ENCODE measurements at places on chromosomes 5 and 9.

GRCh38 chr9:95598236-95598635, 81.5 kb upstream of the PTCH1 start:
- DNase-seq = no peak

DNA sequence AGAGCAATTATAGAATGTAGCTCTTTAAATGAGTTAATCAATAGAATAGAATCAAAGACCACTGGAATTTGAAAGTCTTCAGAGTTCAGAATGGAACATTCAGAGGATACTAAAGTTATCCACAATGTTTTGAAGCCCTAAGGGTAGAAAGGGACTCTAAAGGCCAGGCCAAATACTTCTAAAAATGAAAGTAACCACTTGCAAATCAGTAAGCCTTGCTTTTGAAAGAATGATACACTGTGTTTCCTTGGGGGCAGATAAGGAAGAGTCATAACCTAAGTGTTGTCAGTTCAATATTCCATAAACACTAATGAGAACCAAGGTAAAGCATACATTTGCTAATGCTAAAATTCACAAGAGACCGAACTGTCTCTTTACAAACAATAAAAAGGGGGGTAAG, 813.5 kb downstream of the PTPRD start:
- no peak for DNase-seq

DNA sequence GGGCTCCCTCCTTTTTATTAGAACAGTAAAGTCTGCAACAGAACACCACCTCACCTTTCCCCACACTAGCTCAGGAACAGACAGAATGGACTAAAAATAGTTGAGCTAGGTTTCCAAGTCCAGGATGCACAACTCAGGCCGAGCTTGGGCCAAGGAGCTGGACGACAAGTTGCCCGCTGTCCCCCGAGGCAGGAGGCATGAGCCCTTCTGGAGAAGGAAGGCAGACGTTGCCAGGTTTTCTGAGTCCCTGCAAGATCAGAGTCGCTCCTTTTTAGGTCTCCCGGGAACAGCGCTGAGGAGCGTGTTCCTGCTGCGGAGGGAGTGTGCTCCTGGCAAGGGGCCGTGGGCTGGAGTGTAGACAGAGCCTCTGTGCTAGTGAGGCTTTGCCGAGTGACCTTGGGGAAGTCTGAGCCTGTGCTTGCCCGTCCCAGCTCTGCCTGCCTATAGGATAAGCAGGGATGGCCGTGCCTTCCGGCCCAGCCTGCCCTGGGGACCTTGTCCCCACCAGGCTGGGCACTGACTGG, 121.6 kb downstream of the WNK2 start:
- no peak for DNase-seq

DNA sequence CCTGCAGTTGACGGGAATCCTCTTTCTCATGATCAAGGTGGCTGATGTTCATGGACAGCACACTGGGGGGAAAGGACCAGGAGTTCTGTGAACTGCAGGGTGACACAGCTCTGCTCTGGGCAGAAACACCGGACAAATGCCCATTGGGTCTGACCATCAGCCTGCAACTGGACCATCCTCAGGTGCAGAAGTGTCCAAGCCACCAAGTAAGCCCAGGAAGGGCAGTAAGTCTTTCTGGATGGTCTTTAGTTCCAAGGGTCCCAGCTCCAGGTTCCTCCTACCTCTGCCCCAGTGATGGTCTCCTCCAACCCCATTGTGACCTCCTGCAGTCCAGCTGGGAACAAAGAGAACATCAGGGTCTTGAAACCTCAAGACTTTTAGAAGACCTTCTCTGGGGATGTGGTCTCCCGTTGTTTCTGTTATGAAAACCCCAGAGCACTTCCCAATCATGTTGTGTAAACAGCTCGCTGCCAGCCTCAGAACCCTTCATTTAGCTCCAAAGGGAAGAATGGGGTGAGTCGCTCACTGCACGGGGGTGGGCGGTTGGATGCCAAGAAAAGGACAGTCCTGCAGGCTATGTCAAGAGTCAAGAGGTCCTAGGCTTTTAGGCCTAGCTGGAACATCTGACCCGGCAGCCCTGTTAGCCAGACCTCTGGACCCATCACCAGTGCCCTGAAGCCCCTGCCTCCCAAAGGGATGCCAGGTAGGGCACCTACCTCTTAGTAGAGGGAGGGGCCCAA, 41.8 kb upstream of the TCF7 start:
- no peak for DNase-seq

DNA sequence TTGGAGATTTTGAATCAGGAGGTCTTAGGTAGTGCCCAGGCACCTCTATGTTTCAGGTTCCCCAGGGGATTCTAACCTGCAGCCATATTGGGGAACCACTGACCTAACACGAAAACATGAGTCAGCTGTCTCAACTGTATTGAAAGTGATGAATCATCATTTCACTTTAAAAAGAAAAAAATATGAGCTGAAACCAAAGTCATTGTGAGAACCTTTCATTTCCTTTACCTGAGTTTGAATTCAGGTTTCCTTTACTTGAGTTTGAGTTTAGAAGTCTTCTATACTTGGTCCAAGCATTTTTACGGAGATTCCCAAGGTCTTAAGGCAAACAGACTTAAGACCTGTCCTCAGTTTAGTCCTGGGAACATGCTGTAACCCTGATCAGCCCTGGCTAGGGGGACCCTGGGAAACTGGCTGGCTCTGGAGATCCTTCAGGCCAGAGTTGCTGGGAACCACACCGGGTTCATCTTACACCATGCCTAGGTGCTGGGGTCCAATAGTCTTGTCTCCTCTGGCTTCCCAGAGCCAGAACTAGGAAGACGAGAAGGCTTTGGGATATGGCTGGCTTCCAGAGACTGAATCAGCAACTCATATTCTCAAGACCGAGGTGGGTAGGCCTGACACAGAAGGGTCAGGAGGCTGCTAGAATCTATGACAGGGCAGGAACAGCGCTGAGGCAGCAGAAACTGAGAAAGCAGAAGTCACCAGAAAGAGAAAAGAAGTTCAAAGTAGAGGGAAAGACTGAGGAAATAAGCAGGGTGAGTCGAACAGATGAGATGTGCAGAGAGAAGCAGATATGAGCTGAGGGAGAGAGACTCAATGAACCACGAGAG, 16.4 kb upstream of the PDCD1LG2 start:
- no peak for DNase-seq

DNA sequence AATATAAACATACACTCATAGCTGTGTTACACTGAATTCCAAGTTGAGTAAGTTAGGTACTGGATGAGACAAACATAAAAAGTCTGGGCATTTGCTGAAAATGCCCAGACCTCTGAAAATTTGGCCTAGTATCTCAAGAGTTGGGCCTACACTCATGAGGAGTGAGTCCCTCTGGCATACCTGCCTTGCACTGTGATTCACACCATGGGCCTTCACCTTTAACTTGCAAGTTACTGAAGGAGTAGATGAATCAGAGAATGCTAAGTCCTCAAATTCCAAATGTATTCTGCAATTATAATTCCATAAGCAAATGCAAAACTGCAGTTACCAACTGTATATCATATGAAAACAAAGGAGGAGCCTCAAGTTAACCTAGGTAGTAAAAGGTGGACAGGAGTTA, 32.3 kb upstream of the C9orf40 start:
- DNase-seq = no peak

GRCh38 chr5:151171529-151171928, 13.9 kb upstream of the ANXA6 start:
- no peak for DNase-seq

DNA sequence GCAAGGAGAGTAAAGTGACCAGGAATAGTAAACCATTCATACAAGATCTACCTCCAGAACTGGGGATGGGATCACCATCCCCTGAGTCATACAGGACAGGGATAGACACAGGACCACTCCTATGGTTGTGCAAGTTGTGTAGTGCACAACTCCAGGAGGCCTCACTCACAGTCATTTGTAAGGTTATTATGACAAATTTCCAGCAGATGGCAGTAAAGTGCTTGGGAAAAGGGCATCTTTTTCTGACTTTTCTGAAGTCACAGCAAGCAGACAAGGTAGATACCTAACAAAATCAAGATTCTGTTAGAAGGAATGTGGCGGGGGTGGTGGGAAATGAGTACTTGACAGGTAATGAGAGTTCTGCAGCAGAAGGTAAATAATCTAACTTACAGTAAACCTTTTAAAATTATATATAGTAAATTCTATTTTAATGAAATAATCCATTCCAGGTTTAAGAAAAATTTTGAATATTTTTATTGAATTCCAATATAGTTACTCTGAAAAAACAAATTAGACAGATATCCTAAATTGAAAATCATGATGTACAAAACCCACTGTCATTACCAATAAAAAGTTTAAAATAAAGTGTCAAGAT, 16.7 kb upstream of the KIF27 start:
- no peak for DNase-seq

DNA sequence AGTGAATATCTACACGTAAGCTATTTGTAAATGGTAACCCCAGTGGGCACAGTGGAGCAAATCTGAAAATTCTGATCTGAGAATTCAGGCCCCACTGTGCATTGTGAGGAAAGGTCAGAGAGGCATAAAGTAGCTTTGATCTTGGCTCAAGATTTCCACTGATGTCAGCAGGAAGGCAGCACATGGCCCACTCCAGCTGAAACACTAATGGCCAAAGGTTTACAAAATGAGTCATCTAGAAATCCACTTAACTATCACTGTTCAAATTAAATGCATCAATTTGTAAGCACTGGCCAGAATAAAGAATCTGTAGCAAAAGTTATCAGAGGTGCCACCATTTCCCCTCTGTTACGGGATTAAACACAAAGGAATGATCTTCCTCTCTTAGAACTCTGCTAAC, 191.6 kb downstream of the C9orf152 start:
- no peak for DNase-seq

- no peak for DNase-seq
These were observed 28.0 kb downstream of the SLC36A1 start for GRCh38 chr5:151475388-151475787.

GRCh38 chr5:89444088-89444487, 561.1 kb upstream of the MEF2C start:
- no peak for DNase-seq

DNA sequence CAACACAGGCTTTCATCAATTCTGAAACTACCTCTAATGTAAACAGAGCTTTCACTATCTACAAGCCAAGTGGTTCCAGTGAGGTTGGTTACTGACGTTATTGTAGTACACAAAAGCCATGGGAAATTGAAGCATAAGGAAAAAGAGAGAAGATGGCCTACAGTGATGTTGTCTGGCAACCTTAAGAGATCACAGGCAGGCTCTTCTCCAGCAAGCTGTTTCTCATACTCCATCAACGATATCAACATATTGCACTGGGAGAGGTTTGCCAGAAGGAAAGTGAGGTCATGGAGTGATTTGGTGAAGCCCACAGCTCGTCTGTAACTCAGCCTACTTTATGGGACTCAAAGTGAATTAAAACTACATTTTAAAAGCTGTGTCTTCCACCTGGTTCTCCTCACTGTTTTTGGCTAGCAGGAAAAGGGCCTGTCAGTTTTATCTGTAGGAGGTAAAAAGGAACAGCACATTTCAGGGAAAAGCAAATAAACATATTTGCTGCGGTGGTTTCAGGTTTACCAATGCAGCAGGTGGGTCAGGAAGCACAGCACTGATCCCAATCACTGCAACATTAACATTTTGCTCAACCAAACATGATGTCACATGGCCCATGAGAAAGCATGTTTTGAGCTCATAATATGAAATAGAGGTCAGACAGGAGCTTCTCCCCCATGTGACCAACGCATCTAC, 72.9 kb downstream of the ARSB start:
- no peak for DNase-seq

GRCh38 chr5:90940227-90940995, 381.8 kb downstream of the ADGRV1 start:
- no peak for DNase-seq

GRCh38 chr5:15021266-15022046, 149.9 kb upstream of the ANKH start:
- DNase-seq = no peak

GRCh38 chr5:51095486-51095885, 287.8 kb upstream of the ISL1 start:
- DNase-seq = no peak

GRCh38 chr9:128169925-128170324, 9.9 kb downstream of the BBLN start:
- no peak for DNase-seq

- no peak for DNase-seq
These were observed 36.1 kb downstream of the HMCN2 start for GRCh38 chr9:130301483-130302286.

DNA sequence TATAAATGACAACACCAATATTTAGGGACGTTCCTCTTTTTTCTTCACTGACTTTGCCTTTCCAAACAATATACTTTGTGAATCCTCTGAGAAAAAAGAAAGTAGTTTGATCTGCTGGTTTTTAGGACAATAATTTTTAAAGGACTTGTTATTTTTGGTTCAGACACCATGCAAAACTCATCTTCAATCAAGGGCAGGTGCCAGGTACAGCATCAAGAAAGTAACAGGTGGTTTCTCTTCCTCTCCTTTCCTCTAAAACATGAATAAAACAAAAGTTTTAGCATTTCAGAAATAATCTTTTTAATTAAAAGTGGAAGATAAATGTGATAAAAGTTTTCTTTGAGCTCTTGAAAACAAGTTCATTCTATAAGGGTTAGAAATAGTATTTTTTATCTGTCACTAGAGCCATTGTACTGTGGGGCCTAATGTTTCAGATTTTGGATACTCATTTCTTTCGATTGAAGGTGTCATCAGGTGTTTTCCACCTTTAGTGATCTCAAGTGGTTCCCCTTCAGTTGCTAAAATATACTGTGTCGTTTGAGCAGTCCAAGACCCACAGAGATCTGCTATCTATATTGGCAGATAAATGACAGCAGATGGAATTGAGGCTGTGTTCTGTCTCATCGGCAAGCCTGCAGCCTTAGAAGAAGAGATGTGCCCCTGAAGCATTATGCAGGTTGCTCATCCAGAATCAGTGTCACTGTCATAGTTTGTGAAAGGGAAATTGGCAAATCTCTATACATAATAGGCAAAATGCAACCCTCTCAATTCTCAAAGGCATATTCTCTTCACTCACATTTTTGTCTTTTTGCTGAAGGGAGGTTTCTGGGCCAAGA, 499.7 kb downstream of the PDE4D start:
- DNase-seq = no peak

GRCh38 chr5:2303431-2304100, 420.8 kb upstream of the IRX4 start:
- DNase-seq = no peak

DNA sequence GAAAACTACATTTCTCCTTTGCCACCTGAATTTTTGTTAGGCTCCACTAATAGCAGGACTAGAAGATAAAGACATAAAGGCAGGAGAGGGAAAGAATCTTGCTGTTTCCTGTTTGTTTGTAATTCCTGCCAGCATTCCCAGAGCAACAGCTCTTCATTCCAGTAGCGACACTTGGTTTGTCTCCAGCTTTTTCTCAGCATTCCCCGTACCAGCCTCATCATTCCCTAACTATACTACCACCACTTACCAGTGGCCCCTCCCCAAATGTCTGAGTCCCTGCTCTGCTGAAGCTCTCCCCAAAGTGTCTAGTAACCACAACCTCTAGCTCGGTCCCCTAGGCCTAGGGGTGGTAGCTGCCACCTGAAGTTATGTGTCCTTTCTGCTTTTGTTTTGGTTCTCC, 18.6 kb downstream of the CETN3 start:
- DNase-seq = no peak

DNA sequence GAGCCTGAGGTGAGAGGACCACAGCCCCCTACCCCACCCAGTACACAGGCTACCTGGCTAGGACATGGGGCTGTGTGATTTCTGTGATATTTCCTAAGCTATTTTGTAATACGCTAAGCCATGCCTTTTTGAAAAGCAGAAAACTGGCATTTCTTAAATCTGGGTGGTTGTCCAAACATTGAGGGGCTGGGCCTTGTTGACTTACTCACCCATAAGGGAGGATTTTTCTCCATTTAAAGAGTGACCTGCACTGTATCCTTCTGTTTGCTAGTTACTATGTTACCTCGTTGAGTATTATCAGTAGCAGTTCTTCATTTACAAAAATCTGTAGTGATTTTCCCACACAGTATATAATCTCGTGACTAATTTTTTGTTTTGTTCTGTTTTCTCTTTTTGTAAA, 117.5 kb upstream of the OTULINL start:
- DNase-seq = no peak

Data from stimulated activated CD8-positive, alpha-beta memory T cell treated with anti-CD3 and anti-CD28 coated beads, Interleukin-4, amount 100 ng/mL, for 1 hour (primary cell).